ENCODE measurements at places on chromosomes 6 and 20. TPM values are rescaled to one million over a fixed set of nuclear protein-coding genes. Genes with fewer than 3 reads are reported as not detected.

SPEF1 gene
- total RNA-seq: not detected

WFDC5 gene
- 0.23 TPM for total RNA-seq

FAM120B gene
- 26.3 TPM for total RNA-seq

SYNGAP1 gene
- total RNA-seq: 45.6 TPM

GRCh38 chr20:25038103-25038410 lies 19.9 kb downstream of the ACSS1 start:
- DNase-seq: no peak

DNA sequence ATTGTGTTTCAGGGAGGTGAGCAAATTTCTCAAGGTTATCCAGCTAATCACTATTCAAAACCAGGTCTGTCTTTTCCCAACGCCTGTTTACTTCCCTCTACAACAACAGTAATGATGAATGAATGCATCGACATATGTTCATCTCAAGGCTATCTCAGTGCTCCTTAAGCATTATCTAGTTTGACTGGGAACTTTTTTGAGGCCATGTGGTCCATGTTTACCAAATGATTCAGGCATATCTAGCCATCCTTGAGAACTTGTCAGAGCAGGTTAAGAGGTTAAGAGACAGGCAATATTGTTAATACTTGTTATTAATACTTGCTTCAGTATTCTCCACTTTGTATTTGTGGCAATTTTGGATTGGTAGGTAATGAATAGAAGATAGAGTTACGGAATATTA lies 1038.4 kb upstream of the FLRT3 start:
- no peak for DNase-seq

DNA sequence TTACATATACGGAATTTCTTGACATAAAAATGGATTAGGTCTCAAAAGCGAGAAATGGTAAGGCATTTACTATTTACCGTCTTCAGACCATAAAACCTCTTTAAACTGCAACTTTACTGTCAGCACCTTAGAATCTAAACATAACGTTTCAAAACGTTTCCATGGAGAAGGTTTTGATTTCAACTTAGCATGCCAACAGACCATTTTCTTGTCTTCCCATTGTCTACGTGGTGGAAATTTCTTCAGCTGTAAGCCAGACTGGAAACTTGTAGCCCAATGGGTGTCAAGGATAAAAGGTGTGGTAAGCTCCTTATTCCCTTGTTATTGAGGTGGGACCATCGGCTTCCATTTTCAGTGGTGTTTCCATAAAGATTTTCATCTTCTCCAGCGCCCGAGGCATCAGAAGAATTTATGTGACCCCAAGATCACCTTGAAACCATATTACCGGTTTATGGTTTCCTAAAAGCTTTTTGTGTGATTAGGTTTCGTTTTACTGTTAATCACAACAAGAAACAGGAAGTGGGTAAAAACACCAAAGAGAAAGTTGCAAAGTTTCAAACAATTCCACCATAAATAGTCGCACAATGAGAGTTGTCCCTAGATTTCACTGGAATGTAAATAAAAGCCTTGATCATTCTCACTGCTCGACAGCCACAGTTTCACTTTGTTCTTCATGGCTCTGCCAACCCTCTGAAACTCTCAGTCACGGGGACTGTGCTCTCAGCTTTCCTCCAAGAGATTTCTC lies 63.0 kb upstream of the CD2AP start:
- DNase-seq: peak; percentile 15

DNA sequence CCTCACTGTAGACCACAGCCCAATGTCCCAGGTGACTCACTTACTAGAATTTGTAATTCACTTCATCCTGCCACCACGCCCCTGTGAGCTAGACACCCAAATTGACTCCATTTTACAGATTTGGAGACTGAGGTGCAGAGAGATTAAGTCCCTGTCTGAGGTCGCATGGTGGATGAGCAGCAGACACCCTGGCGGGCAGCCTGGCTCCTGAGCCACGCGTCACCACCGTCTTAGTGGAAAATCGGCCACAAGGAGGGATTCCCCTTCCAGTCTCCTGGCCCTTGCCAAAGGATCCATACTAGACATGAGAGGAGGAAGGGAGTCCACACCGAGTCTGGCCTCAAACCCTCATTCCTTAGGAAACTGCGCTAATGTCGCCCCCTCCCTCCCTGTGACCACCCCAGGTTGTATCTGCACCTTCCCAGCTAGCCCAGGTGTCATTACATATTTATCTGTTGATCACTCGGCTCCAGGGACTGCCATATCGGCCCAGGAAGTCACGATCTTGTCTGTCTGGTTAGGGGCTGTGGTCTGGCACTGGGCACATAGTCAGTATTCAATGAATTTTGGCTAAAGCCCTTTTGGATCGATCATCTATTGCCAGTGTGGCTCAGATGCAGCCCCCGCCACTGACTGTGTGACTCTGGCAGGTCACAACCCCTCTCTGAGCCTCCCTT lies 25.7 kb upstream of the PTGIS start:
- peak; percentile 65 for DNase-seq

DNA sequence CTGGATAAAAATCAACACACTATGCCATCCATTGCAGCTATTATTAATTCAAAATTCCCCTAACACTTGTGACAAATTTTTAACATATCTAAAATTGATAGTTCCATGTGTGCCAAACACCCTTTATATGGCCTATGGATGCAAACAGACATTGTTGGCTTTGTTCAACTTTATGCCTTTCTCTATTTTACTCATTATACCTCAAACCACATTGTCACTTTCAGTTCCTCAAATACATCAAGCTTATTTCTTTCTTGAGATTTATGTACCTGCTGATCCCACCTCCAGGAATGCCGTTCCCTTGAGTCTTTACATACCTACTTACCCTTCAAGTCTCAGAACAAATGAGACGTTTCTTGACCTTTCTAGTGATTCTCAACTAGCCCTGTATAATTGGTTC lies 193.5 kb upstream of the PLN start:
- no peak for DNase-seq

GRCh38 chr6:12967686-12968085 lies 251.1 kb downstream of the PHACTR1 start:
- no peak for DNase-seq

DNA sequence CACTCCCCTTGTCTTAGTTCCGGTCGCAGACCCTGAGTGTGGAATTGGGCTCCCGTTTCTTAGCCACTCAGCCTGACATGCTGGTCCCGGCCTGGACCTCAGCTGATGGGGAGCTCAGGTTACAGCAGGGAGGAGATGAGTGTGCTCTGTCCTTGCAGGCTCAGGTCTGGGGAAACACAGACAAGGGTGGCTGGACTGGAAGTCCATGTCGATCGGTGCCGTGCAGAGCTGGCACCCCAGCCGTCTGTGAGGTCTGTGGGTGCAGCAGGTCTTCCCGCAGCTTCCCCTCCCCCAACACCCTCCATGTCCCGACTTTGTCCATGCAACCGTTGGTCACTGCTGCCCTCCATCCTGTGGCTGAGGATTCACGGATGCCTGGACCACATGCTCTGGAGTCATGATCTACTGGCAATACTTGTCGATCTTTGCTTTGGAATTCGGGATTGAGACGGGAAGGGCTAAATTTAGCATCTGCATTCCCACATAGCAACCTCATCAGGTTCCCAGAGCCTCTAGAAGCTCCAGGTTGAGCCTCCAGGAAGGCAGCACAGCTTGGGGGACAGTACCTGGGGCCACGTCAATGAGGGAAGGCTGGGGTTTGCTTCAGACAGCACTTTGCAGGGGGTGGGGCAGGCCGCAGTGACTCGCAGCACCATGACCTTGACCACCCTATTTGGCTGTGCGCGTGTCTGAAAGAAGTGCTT lies 118.8 kb downstream of the PSMB1 start:
- no peak for DNase-seq

- DNase-seq: no peak
Observed at GRCh38 chr6:57174511-57174907, 2.4 kb downstream of the BAG2 start.

- no peak for DNase-seq
Observed at GRCh38 chr6:169782966-169783365, 31.5 kb downstream of the ERMARD start.

DNA sequence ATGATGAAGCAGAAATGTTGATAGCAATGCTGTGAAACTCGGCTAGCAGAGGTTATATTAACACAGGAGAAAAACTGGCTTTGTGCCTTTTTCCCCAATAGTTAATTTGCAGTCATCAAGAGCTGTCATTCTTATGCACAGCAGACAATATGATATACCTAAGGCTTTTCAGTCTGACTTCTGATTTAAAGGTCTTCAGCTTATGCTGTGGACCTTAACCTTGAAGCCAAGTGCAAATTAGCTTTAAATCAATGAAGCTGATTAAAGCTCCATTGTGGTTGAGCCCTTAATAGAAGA lies 171.6 kb upstream of the ID4 start:
- DNase-seq: no peak

DNA sequence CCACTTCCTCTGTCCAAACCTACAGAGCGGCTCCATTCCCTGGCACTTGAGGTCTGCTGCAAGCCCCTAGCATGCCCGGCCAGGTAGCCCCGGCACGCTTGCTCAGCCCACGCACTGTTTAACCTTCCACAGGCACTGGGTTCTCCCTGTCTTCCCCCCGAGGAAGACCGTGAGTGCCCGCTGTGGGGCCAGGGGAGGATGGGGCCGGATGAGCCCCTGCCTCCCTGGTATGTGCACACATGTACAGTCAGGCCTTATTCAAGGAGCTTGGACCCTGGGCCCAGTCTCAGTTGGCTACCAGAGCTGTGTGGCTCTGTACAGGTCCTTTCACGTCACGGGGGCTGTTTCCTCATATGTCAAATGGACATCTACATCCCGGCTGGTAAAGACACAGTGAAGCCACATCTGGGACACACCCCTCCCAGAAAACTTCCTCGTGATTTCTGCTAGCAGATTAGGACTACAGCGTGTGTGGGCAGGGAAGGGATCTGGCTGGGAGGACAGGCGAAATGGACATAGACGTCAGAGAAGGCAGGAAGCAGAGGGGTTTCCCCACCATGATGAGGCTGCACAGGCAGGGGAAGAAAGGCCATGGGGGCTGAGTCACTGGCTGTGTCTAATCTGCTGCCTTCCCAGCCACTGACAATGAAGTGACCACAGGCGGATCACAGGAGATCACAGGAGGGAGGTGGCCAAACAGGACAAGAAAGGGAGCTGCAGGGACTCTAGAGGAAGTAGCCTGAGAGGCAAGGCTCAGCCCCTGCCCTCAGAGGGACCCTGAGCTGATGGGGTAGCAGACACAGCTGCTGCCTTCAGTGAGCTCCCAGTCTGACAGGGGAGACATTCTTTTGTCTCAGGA lies 62.9 kb downstream of the MRPL14 start:
- DNase-seq: peak; percentile 62

DNA sequence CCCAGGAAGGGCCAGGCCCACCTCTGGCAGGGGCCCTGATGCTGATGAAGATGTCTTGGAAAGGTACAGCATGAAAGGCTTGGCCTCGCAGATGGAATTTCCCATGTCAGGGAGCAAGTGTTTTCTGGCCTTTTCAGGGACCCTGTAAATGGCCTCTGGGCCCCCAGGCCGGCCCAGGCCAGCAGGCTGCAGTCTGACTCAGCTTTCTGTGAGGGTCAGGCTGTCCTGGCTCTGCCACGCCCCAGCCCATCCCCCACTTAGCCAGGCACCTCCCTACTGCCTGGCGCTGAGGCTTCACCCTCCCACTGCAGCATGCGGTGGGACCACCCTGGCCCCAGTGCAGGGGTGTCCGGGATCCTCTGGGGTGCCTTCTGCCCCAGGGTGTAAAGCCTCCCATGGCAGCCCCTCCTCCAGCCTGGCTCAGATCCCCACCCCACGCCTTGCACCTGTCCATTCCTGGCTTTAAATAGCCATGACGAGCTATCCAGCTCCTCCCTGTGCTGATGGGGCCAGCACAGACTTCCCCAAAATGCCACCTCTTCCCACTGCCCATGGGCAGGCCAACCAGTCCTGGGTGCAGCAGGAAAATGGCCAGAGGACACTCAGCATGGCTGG lies 35.6 kb upstream of the GATA5 start:
- DNase-seq: no peak

GRCh38 chr6:17907406-17908229 lies 79.8 kb downstream of the KIF13A start:
- peak; percentile 41 for DNase-seq

- no peak for DNase-seq
Observed at GRCh38 chr20:6685181-6685582, 82.3 kb upstream of the BMP2 start.

DNA sequence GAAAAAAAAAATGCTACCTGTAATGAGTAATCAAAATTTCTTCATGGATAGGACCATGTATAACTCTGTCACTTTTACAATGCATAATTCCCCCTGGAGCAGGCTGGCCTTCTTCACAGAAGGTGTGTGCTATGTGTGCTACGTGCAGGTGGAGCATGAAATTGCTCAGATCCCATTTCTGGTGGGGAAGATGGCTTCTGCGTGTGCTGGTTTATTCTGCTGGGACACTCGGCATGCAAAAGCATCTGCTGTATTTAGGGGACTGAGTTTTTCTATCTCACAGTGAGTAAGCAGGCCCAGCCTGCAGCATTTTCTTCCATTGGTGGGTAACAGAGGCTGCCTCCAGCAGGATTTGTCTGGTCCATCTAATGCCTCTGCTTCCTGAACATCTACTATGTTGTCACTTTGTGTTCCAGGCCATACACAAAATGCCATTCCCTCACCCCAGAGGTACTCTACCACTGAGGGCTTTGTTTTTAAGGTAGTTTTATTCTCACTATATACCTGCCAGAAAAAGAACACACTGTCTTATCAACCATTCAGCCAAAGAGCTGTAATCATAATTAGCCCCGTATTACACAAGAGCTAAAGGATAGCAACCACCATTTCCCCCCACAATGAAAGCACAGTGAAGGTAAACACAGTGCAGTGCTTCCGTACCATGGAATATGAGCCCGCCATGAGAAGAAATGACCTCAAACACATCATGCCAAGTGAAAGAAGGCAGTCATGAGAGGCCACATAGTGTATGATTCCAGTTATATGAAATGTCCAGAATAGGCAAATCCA lies 62.4 kb downstream of the SYNDIG1 start:
- DNase-seq: no peak

- no peak for DNase-seq
Observed at GRCh38 chr6:46376562-46377061, 114.6 kb downstream of the RCAN2 start.

- DNase-seq: no peak
Observed at GRCh38 chr20:20955892-20956291, 150.3 kb downstream of the LINC00237 start.

DNA sequence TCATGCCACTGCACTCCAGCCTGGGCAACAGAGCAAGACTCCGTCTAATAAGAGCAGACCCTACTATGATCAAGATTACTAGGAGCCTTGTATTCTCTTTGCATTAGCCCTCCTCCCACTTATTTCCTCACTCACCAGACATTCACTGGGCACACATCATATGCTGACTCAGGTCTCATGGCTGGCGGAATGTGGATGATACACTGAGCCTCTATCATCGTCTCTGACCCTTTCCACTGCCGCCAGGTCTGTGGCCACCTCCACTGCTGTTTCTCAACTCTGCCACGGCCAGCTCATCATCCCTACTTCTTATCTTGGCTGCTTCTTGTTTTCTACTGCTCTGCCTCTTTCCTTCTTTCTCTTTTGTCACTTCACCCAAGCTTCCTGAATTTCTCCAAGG lies 161.0 kb downstream of the BACH2 start:
- DNase-seq: no peak

GRCh38 chr20:41258474-41258873 lies 59.1 kb downstream of the ZHX3 start:
- DNase-seq: no peak
